ENCODE measurements at places on chromosomes 4 and X.

DNA sequence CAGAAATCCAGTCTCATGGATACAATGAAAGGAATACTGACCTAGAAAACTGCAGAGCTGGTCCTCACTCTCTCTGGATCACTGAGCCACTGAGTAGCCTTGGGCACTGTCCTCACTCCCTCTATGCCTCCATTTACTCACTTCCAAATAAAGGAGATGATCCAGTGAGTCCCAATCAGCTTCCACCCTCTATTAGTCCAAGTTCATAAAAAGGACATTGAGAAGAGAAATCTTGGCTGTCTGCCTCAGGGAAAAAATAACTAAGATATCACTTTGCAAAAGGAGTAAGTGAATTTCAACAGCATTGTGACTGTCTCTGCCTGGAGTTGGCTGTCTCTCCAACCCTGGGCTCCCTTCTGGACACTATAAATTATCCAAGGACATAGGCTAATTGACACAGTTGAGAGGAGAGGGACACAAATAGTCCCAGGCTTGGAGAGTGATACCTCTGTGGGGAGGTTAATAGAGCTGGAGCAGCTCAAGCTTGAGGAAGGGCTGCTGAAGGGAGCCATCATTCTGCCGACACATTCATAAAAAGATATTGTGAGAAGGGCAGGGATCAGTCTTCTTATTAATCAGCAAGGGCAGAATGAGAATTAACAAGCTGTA, 572.3 kb downstream of the RAB28 start:
- no peak for DNase-seq

DNA sequence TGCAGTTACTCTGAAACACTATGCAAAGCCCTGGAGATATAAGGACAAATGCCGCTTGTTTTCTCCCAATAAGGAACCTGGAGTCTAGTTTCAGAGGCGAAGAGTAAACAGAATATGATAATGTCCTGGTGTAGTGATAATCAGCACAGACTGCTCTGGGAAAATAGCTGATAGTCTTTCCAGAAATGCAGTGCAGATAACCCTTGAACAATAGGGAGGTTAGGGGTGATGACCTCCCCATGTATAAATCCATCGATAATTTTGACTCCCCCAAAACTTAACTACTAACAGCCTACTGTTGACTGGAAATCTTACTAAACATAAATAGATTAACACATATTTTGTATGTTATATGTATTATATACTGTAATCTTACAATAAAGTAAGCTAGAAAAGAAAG, 1280.9 kb upstream of the TENM3 start:
- no peak for DNase-seq

DNA sequence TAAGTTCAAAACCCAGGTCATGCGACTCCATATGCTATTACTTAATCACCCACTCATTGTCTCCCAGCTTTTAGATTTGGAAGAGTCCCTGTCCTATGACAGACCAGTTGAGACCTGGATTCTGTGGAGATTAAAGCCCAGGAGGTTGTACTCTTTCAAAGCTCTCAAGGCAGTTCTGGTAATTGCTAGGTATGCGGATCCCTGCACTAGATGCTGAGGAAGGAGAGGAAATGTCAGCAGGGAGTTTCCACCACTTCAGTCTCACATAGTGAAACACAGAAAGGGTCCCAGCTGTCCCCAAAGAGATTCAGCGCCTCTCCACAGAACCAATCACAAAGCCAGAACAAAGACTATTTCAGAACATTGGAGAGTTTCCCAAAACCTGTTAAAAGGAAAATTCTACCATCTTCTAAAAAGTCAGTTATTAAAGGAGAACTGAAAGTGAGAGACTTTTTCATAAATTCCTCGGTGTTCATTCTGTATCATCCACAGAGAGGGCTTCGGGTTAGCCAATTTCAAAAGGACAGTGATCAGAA, 53.4 kb downstream of the IRF2 start:
- DNase-seq: no peak

DNA sequence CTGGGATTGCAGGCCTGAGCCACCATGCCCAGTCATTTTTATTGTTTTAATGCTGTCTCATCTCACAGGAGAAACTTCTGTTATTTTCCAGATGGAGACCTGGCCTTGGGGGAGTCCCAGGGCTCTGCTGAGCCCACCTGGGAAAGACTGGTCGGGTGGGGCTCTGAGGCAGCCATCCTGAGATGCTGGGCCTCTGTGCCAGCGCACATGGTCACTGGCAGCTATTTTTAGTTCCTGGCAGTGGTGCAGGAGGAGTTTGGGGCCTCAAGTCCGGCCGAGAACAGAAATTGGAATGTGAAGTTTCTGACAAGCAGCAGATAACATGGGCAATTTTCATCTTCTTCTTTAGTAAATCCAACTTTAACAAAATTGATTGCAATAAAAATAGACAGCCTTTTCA, 44.5 kb downstream of the SORCS2 start:
- DNase-seq: no peak

- DNase-seq: no peak
These were observed 137.5 kb downstream of the ZNF674 start for GRCh38 chrX:46407753-46408130.

DNA sequence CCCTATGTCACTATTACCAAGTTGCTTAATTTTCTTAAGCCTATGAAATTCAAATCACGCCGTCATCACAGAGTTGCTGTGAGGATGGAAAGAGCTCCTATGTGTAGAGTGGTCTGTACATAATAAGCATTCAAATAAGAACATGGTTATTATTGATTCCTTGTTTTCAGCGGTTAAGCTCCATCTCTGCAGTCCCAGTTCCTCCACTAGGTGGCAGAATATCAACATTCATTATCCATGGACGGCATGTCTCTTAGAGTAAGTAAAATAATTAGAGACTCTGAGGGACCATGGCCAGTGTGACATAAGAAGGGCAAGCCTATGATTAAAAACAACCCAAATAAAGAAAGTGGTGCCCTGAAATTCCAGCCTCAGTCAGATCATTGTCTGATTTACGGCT, 132.5 kb upstream of the NHS start:
- DNase-seq: peak; percentile 7

DNA sequence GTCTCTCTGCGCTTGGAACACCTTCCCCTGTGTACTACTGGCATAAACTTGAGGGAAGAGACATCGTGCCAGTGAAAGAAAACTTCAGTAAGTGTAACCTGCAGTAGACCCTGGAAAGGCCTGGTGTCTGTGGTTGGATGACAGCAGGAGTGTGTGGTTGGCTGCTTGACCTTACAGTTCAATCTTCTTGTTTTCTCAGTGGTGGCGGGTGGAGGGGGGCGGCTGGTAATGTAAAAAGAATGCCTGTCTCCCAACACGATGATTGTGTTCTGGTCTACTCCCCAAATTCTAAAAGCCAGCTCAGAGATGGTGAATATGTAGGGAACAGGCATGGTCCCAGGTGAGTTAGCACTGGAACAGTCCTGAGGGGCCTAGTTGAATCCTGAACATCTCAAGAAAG, 18.6 kb downstream of the PSMD10 start:
- DNase-seq: no peak

GRCh38 chr4:2940267-2941137, 22.7 kb downstream of the NOP14 start:
- no peak for DNase-seq

DNA sequence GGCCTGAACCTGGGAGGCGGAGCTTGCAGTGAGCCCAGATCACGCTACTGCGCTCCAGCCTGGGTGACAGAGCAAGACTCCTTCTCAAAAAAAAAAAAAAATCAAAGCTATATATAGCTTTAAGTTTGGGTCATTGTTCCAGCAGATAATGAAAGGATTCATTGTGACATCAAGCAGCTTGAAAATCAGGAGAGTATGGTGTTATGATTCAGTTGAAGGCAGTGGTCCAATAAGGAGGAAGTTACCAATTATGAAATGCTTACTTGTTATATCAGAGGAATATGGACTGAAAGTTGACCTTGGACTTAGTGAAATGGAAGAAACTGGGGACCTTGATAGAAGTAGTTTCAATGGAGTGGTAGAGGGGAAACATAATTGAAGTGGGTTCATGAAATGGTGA, 140.4 kb upstream of the MAD2L1 start:
- no peak for DNase-seq

DNA sequence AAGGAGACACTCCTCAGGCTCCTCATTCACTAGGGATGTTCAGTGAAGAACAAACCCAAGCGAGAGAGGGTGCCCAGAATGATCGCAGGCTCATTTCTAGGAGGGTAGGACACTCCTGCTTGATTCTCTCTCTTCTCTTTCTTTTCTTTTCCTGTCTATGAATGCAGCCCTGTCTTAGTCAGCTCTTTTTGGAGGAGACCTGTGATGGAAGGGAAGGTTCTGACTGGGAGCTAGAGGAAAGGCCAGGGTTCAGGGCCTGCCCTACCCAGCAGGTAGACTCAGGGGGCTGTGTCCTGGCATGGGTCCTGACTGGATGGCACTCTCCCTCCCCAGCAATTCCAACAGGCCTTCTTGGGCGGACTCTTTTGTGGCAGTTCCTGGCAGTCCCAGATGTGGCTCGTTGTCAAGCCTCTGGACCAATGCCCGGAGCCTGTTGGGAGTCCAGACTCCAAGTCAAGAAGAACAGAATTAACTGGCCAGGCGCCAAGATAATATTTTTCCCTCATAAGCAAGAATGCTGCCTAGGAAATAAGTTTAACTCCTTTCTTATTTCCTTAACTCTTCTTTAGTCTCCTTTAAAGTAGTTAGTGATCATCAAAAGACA, 139.4 kb upstream of the SCML1 start:
- DNase-seq: no peak

DNA sequence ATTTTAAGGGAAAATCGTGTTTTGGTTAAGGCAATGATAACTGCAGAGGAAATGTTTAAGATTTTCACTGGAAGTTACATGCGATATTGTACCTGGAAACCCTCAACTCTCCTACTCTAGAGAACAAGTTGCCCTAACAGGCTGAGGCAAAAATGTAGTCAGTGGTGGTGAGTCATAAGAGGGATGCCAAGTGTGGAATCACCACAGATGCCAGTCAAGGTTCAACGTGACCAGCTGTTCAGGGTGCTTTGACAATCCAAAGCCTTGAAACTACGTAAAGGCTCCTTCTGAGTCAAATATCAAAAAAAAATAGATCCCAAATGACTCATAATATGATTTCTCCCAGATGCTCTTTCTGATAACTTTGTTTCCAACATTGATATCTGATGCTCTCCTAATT, 77.9 kb upstream of the AFF2 start:
- no peak for DNase-seq

DNA sequence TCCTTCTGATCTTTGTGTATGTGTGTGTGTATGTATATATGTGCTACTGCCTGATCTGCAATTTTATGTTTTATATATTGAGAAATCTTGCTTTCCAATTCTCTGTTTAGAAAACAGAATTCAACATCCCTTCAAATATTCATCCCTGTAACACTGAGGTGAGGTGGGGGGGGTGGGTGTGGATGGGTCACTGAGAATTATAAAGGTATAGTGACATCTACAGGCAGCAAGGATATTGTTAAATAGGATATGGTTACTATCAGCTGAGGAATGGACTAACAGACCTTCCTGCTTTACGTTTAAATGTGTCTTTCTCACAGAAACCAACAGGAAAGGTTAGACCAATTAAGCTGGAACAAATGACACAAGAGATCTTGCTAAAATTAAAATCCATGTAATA, 19.0 kb upstream of the MAGEB2 start:
- DNase-seq: no peak

DNA sequence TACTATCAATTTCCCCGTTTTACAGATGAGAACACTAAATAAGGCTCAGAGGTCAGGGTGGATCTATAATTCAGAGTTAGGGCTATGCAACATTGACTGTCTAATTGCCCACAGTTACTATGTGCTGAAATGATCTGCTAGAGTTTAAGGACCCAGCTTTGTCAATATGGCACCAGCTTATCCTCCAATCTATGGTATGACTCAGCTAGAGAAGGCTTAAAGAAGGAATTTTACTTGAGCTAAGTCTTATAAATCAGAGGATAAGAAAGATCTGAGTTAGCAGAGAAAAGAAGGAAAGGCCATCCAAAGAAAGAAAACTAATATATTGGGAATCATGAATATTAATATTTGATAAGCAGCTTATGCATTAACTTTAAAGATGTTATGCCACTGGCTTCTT, 78.1 kb downstream of the ASB9 start:
- DNase-seq: no peak

DNA sequence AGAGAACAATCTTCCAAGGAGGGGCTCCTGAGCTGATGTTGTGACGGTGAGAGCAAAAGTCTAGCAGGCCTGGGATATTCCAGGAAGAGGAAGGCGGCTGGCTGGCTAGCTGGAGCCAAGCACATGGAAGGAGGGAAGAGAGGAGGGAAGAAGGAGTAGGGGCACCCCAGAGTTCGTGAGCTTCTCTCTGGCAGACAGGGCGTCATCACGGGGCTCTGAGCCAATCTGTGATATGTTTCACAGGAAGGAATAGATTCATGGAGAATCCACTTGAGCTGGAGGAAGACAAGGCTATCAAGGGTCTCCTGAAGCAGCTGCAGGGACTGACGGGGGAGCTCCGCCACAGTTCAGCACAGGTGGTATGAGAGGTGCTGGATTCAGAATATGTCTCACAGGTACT, 73.6 kb downstream of the DHRSX start:
- no peak for DNase-seq

DNA sequence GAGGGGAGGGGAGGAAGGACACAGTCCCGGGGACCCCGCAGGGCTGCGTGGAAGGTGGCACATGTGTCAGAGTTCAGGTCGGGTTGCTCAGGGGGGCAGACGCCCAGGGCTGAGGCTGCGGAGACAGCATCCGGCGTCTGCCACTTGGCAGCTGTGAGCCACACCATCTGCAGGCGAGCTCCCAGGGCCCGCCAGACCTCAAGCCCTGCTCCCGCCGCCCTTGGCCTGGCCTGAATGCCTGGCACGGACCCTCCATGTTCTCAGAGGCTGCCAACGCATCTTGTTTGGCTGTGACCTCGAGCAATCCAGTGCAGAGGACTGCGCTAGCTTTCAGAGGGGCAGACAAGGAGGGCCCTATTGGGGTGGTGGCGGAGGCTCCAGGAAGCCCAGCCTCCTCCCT, 5.1 kb downstream of the BGN start:
- no peak for DNase-seq

DNA sequence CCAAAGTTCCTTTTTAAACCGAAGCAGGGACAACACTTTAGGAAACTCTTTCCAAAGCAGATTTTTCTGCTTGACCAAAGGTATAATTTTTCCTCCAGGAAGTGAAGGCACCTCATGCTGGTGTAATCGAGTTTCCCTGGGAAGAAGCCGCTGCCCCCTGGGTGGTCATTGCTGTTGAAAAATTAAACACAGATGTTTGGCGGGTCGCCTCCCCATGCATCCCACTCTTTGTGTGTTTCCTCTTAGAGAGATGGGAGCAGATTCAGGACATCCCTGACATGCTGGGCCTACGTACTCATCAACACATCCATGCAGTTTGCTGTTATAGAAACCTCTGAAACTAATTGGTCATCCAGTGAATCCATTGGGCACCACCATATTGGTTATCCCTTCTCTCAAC, 179.2 kb upstream of the HCCS start:
- DNase-seq: no peak

- DNase-seq: no peak
These were observed 35.5 kb upstream of the SPATA4 start for GRCh38 chr4:176230836-176231235.

- no peak for DNase-seq
These were observed 3.0 kb downstream of the ANK2 start for GRCh38 chr4:113052379-113052951.
